ENCODE measurements at places on chromosomes 11 and 22. TPM values are rescaled to one million over a fixed set of nuclear protein-coding genes. Genes with fewer than 3 reads are reported as not detected.
A peak's percentile ranks its signal among the peaks of the same experiment; 100 is the strongest.

GRCh38 chr22:20430101-20430719 is 7.4 kb downstream of the SCARF2 start:
- H3K27ac ChIP-seq, result no peak overlapping the region
- H3K27me3 ChIP-seq, result peaks cover 63% of the 10 kb centered on the region
- no peaks in the 10 kb centered on the region for H3K4me1 ChIP-seq
- peak overlapping the region; percentile 66 for H3K4me3 ChIP-seq

DNA sequence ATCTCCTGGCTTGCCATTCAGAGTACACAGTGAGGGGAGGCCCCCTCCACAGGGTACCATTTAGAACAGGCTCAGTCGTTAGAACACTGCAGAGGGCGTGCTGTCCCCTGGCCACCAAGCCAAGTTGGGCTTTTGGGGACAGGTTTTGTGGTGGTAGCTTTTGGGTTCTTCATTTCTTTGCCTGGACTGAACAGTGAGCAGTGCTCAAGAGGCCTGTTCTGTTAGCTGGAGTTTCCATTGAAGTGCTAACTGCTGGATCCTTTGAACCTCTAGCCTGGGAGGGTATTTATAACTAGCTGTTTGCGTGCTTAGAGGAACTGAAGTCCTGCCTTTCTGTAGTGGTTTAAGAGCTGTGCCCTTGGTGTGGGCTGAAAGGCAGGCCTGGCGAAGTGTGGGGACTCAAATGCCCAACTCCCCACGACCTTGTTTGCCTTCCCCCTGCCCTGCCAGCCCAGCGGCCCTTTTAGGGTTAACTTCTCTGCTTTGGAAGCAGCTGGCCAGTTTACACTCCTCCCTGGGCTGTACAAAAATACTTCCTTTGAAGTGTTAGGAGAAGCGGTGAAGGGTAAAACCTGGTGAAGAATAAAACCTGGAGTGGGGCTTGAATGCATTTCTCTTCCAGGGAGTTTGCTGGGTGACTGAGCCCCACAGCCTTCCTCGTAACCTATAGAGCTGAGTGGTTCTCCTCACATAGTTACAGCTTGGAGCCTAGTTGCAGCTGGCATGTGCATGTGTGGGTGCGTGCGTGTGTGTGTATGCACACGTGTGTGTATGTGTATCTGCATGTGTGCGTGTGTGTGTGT is 34.6 kb downstream of the ZNRF3 start:
- no peaks in the 10 kb centered on the region for H3K27me3 ChIP-seq
- H3K36me3 ChIP-seq, result peaks cover 4% of the 10 kb centered on the region
- H3K4me1 ChIP-seq, result peaks cover 50% of the 10 kb centered on the region
- DNase-seq, result no peak

The YPEL1 gene
- total RNA-seq, result 3.3 TPM

The KIF18A gene
- 29.9 TPM for total RNA-seq

DNA sequence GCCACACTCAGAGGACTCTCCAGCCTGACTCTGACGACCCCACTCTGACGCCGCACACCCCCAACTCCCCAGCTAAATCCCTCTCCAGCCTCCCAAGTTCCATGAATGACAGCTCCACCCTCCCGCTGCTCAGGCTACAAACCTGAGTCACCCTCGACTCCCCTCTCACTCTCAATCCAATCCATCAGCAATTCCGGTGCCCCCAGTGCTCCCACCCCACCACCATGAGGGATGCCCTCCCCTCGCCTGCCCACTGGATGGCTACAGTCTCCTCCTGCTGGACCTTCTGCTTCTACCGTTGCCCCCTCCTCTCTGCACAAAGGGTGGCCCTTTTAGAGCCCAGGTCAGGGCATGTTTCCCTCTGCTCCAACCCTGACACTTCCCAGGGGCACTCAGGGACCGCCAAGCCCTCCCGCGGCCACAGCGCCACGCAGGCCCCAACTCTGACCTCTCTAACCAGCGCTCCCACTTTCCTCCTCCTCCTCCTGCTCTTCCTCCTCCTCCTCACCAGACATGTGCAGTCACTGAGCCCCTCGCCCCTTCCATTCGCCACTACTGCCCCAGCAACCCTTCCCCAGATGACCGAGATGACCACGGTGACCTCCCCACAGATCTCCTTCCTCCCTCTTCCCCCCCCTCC is 69.5 kb upstream of the NUP50 start:
- H3K36me3 ChIP-seq, result no peaks in the 10 kb centered on the region
- no peak overlapping the region for H3K27ac ChIP-seq
- H3K4me3 ChIP-seq, result no peak overlapping the region
- H3K4me1 ChIP-seq, result no peaks in the 10 kb centered on the region
- H3K27me3 ChIP-seq, result peaks cover 90% of the 10 kb centered on the region

- no peak overlapping the region for H3K4me3 ChIP-seq
- no peaks in the 10 kb centered on the region for H3K36me3 ChIP-seq
- no peaks in the 10 kb centered on the region for H3K27me3 ChIP-seq
- no peak for DNase-seq
- H3K27ac ChIP-seq, result no peak overlapping the region
These were observed 44.2 kb downstream of the CCDC81 start for GRCh38 chr11:86418917-86419316.

DNA sequence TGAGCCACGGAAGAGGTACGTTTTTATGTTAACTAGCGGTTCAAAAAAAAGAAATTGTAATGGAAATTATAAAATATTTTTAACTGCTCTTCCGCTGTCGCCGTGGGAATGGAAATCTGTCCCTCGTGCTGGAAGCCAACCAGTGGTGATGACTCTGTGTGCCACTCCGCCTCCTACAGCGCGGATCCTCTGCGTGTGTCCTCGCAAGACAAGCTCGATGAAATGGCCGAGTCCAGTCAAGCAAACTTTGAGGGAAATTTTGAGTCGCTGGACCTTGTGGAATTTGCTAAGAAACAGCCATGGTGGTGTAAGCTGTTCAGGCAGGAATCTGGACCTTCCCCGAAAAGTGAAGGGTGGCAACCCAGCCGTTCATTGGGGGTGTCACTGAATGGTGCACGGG is 2.9 kb upstream of the CBX7 start:
- no peak overlapping the region for H3K27ac ChIP-seq
- peaks cover 52% of the 10 kb centered on the region for H3K27me3 ChIP-seq
- no peak overlapping the region for H3K4me3 ChIP-seq
- no peak for DNase-seq
- peaks cover 23% of the 10 kb centered on the region for H3K36me3 ChIP-seq
- peaks cover 12% of the 10 kb centered on the region for H3K4me1 ChIP-seq

The ACR gene
- total RNA-seq, result not detected

GRCh38 chr22:44944883-44945601 is 64.8 kb downstream of the PHF21B start:
- no peak overlapping the region for H3K27ac ChIP-seq
- H3K27me3 ChIP-seq, result peaks cover 100% of the 10 kb centered on the region
- no peaks in the 10 kb centered on the region for H3K36me3 ChIP-seq
- H3K4me3 ChIP-seq, result no peak overlapping the region
- no peak for DNase-seq
- no peaks in the 10 kb centered on the region for H3K4me1 ChIP-seq

- H3K27ac ChIP-seq, result no peak overlapping the region
- DNase-seq, result no peak
- H3K27me3 ChIP-seq, result no peaks in the 10 kb centered on the region
- H3K4me3 ChIP-seq, result no peak overlapping the region
- H3K4me1 ChIP-seq, result no peaks in the 10 kb centered on the region
These were observed 116.2 kb downstream of the NCAM1 start for GRCh38 chr11:113077379-113077778.

The NELL1 gene
- total RNA-seq, result not detected

DNA sequence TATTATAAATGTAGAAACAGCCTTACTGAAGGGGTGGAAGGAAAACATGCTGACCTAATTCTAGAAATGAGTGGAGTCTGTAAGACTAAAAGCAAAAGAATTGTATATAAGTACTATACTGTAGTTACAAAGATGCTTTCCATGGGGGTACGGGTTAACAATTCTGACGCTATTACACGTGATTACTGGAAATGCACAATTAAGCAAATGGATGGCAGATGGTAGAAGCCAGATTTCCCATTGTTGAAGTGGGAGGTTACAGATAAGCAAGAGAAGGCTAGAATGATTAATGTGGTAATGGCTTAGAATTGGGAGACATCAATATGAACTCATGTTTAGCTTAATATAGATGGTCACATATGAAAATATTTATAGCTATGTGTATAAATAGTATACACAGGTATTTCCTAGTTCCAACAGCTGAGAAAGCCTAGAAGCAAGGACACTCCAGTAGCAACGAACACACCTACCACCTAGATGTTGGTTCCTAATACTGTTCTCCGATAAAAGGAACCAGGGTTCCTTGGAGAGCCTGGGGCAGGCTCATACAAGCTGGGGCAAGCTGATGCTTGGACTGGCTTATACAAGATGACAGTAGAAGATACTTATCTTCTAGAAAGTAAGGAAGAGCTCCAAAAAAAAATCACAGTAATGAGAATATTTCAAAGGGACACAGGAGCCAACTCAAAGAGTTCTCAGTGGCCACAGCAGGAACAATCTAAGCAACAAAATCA is 13.5 kb downstream of the SMC1B start:
- H3K36me3 ChIP-seq, result no peaks in the 10 kb centered on the region
- no peaks in the 10 kb centered on the region for H3K4me1 ChIP-seq
- DNase-seq, result no peak
- H3K4me3 ChIP-seq, result no peak overlapping the region
- H3K27me3 ChIP-seq, result peaks cover 43% of the 10 kb centered on the region

GRCh38 chr11:66326261-66327111 is 9.6 kb upstream of the CD248 start:
- peaks cover 9% of the 10 kb centered on the region for H3K36me3 ChIP-seq
- no peak overlapping the region for H3K27ac ChIP-seq
- H3K27me3 ChIP-seq, result peaks cover 24% of the 10 kb centered on the region
- H3K4me1 ChIP-seq, result peaks cover 18% of the 10 kb centered on the region

DNA sequence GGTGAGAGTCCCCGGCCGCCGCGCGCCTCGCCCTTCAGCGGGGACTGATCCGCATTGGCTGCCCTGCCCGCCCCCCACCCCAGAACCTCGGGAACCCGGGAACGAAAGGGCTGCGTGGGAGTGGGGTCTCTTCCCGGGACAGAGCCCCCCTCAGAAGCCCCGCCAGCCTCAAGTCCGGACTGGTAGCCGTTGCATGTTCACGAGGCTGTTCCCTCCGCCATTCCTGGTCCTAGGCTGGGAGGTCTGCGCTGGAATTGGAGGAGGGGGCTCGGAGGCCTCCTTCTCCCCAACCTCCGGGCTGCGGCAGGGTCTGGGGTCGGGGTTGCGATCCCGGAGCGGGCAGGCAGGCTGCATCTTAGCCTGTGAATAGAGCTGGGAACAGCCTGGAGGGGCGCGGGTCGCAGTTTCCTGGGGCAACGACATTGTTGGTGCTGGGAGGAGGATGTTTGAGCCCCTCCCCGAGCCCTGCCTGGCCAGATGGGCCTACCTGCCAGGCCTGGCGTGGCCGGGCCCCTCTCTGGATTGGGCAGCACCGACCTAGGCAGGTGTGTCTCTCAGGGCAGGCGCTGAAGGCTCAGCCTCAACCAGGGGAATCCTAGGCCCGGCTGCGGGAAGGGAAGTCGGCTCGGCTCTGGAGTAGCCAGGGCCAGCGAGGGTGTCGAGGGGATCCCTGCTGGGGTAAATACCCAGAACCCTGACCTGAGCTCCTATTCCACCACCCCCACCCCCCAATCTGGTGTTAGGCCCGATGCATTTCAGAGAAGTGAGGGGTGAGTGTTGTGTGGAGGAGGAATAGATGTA is 670 bp downstream of the MAPK8IP1 start:
- DNase-seq, result no peak
- H3K36me3 ChIP-seq, result peaks cover 17% of the 10 kb centered on the region
- no peak overlapping the region for H3K4me3 ChIP-seq
- H3K27ac ChIP-seq, result no peak overlapping the region

GRCh38 chr11:11843642-11844041 is 1.9 kb downstream of the USP47 start:
- H3K27me3 ChIP-seq, result no peaks in the 10 kb centered on the region
- no peaks in the 10 kb centered on the region for H3K4me1 ChIP-seq
- no peak overlapping the region for H3K4me3 ChIP-seq
- DNase-seq, result no peak

DNA sequence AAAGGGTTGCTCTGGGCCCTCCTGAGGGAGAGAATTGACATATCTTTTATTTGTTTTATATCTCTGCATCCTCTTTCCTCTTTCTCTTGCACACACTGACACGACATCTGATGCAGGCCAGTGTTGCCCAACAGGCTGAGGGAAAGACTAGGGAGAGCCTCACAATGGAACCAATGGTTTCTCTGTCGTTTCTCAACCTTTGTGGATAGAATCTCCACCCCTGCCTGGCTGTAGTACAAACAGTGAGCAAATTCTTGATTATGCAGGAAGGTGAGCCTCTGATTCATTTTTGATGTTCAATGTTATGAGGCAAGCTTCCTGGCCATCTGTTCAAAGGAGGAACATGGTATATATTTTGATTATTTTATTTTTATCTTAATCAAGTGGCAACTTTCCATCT is 49.8 kb upstream of the PLET1 start:
- no peak overlapping the region for H3K4me3 ChIP-seq
- no peaks in the 10 kb centered on the region for H3K36me3 ChIP-seq
- DNase-seq, result no peak

The TMEM121B gene
- 0.42 TPM for total RNA-seq

DNA sequence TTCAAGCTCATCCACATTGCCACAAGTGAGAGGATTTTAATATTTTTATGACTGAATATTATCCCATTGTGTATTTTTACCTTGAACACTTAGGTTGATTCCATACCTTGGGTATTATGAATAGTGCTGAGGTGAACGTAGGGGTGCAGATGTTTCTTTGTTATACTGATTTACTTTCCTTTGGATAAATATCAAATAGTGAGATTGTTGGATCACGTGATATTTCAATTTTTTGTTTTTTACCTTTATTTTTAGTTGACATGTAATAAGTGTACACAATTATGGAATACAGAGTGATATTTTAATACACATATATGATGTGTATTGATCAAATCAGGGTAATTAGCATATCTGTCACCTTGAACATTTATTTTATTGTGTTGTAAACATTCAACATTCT is 8.1 kb downstream of the OR10W1 start:
- no peaks in the 10 kb centered on the region for H3K4me1 ChIP-seq
- H3K4me3 ChIP-seq, result no peak overlapping the region
- DNase-seq, result no peak
- H3K36me3 ChIP-seq, result no peaks in the 10 kb centered on the region
- no peak overlapping the region for H3K27ac ChIP-seq

The PATE2 gene
- total RNA-seq, result not detected

DNA sequence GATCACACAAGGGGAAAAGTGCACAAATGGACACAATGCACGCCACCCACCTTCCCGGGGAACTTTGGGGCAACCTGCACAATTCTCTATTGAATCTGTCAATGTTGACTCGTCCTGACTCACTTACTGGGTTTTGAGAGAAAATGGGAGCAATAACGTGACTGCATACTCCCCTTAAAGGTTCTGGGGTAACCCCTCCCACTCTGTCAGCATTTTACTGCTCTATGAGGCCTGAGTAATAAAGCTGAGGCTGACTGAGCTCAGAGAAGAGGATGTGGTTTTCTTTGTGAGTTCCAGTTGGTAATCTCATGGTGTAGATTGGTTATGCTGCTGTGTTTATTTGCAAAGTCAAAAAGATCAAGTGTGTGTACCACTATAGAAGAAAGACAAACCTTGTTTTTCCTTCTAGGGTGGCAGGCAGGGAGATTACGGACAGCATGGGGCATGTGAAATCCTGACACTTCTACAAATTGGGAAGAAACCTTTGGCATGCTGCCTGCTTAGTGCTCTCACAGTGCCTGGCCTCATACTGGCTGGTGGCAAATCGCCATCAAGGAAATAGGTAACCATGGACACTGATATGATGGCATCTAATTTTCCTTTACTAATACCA is 16.1 kb upstream of the APOA1 start:
- H3K4me1 ChIP-seq, result peaks cover 8% of the 10 kb centered on the region
- no peaks in the 10 kb centered on the region for H3K27me3 ChIP-seq
- DNase-seq, result peak; percentile 38

GRCh38 chr11:88301488-88302140 is 35.9 kb downstream of the CTSC start:
- no peak for DNase-seq
- peaks cover 28% of the 10 kb centered on the region for H3K4me1 ChIP-seq
- H3K36me3 ChIP-seq, result peaks cover 34% of the 10 kb centered on the region

The SLC29A2 gene
- total RNA-seq, result 40.4 TPM

Measured in Calu3 (cell line).